NCI-H526 (cell line): ENCODE measurements at places on chromosomes 12 and 14.

- no peak for DNase-seq
These were observed 122.7 kb downstream of the KICS2 start for GRCh38 chr12:64099397-64099796.

DNA sequence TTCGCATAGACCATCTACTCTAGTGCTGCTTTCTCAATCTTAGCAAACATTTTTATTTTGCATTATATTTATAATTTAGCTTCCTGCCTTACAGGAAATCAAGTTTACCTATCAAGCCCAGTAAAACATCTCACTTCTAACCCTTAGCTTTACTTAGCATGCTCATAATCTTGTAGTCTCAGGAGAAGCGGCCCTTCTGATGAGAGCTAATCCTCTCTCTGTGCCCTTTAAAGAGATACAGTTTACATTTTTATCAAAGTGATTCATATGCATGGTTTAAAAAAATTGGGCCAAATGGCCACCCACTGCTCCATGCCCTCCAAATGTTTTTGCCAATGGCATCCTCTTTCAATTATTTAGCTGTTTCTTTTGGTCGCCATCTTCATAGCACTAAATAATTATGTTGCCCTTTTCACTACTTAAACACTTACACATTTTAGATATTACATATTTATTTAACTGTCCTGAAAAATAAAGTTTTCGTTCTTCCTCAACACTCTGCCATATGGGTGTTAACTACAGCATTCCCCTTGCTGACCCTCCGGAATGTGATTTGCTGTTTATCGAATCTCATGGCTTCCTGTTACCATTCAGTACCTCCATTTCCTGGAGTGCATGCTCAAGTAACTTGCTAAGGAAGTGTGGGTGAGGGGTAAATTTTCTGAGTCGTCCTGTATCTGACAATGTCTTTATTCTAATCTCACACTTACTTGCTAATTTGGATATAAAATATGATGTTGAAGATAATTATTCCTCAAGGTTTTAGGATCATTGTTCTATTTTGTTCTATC, 29.3 kb downstream of the YLPM1 start:
- DNase-seq, result no peak

GRCh38 chr14:31241450-31242114, 34.0 kb upstream of the HECTD1 start:
- DNase-seq, result no peak

GRCh38 chr12:11839091-11839641, 189.7 kb downstream of the ETV6 start:
- DNase-seq, result no peak

DNA sequence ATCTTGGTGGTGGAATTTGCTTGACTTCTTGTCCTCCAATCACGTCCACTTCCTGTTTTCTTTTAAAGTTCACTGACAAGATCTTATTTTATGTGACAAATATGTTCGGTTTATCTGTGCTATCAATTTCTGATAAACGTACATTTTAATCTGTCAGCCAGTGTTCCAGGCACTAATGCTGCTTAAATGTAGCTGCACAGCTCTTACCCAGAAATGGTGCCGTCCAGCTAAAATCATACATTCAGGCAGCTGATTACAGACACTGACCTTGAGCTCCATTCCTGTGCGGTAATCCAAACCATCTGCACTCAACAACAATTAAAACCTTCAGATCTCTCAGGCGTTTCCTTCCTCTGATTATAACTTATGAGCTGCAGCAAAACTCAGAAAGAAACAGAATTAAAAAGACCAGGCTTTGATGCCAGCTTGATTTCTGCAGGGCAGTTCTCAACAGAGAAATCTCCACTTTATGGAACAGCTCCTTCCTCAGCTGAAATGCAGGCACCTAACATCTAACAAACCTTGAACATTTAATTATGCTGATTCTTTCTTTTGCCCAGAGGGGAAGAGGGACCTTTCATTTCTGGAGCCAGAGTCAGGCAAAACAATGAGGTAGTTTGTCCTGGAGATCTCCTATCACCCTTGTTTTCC, 26.4 kb upstream of the RASSF3 start:
- no peak for DNase-seq

GRCh38 chr14:24332268-24332993, 2.4 kb downstream of the ADCY4 start:
- peak; percentile 41 for DNase-seq

DNA sequence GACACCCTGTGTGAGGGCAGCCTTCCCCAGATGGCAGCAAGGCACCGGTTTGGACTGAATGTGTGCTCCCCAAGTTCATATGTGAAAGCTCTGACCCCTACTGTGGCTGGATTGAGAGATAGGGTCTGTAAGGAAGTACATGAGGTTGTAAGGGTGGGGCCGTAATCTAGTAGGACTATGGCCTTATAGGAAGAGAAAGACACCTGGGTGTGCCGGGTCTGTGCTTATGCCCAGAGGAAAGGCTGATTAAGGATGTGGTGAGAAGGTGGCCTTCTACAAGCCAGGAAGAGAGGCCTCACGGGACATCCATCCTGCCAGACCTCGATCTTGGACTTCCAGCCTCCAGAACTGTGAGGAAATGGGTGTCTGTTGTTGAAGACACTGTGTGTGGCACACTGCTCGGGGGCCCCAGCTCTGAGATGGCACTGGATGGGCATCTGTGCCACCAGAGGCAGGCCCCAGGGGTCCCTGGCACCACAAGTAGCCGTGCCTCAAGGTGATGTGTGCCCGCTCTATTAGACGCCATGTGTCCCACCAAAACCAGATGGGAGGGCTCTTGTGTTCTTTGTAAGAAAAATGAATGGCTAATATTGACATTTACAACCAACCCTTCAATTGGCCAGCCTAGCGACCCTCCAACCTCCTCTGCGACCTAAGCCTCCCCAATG, 22.0 kb downstream of the FGF6 start:
- no peak for DNase-seq

DNA sequence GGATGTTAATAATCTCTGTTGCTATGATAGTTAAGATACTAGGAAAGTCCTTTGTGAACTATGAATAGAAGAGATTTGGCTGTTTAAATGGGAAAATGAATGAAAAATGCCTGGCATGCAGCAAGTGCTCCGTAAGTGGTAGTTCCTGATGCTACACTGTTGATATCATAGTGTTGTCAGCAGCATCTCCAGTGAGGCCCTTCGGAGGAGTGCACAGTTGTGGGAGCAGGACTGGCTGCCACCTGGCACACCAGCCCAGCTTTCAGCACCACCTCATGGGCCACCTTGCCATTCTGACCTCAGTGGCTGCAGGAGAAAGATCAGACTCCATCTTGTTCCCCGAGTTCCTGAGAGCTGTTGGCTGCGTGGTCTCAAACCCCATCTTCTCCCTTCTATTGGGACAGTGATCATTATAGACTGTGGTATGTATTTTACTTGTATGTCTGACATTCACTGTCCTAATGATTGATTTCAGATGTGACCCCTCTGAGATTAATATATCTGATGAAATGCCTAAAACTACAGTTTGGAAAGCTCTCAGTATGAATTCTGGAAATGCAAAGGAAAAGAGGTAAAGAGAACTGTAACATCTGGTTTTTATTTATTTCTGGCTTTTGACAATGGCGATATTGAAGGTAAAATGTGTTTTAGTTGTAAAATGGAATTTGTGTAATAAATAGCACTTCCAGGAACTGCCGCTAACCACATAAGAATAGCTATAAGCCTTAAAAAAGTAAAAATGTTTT, 80.9 kb downstream of the SLC4A8 start:
- no peak for DNase-seq

DNA sequence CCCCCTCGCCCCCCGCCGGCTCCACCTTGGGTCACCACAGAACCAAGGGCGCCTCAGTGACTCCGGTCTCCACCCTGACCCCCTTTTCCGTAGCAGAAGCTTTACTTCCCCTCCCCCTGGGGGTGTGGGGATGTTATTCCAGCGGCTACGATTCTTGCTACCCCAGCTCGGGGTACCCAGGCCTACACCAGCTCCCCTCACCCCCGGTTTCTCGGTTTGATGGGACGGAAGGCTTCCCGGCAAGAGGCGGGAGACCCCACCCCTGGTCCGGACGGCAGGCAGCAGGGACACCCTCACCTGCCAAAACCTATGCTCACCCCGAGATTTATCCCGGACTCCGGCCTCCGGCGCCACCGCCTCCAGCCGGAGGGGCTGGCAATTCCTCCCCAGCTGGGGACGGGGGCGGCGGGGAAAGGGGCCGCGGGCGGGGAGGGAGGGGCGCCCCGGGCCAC, 619 bp downstream of the RAB15 start:
- no peak for DNase-seq

GRCh38 chr12:49264466-49264872, 413 bp upstream of the TUBA1C start:
- peak; percentile 76 for DNase-seq

DNA sequence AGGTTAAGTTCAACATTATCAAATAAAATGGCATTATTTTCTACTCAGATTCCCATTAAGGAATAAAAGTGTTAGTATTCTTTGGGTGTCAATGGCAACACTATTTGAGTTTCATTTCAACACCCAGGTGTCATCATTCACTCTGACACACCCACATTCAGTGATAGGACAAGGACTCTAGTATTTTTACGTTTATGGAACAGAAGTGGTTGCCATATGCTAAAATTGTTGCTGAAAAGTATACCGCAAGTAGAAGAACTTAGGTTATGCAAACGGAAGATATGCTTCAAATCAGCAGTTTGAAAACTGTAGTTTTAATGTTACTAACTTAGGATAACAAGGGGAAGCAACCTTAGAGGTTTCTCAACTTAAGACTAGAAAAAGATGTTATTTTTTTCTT, 20.0 kb upstream of the SGPP1 start:
- DNase-seq, result no peak

DNA sequence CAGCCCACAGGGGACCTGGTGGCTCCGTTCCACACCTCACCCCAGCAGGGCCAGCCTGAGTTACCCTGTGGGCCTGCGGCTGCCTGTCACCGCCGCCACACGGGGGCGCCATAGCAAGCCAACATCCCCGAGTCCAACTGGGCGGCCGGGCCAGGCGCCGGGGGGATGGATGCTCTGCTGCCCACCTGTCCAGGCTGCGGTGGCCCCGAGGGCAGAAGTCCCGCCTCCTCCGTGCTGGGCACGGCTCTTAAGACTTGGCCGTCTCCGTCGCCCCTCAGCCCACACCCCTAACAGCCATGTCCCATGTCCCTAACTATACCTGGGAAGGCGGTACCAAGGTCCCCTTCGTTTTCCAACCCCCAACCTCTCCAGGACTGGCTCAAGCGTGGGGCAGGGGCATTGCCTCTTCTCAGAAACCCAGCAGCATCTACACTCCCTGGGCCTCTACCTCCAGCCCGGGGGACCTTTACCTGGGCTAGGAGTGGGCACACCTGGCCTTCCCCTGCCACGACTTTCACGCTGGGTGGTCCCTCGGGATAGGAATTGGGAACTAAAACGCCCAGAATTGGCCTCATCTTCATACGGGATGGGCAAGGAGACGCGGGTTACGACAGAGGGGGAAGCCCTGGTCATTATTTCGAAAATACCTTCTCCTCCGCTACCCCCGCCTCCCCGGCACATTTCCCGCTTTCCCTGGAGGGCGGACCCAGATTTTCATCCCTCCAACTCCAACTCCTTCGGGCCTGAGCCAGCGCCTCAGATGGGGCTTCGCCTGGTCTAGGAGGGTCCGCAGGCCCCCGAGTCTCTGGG, 1.1 kb upstream of the CYP46A1 start:
- DNase-seq, result peak; percentile 46

- peak; percentile 13 for DNase-seq
These were observed 225.0 kb downstream of the SLC25A21 start for GRCh38 chr14:36947362-36947761.

- no peak for DNase-seq
These were observed 74.7 kb downstream of the BTG1 start for GRCh38 chr12:92070864-92071445.
